Right kidney (tissue), 9 donors: ENCODE measurements at places on chromosomes 3 and 15.

DNA sequence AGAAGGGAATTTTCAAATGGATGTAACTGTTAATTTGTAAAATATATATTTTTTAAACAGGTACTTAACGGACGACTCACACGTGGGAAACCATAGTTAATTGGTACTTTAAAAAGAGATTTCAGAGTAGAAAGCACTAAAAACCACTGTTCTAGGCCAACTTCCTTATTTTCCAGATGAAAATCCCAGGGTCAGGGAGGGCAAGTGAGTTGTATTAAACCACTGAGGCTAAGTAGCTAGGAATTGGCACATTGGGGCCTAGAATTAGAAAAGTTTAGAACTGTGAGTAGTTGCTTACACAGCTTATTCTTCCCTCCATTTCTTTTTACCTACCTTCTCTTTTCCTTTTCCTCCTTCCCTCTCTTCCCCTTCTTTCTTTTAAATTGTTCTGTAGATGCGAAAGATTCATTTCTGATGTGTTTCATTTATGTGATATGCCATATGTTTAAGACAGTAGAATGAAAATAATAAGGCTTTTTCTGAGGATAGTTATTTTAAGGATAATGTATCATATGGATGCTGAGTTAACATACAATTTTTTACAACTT lies 4.1 kb upstream of the UTS2B start:
- no peak for DNase-seq

GRCh38 chr3:66372681-66373350 lies 128.0 kb downstream of the LRIG1 start:
- no peak for DNase-seq

- peak; percentile 57 for DNase-seq
These were observed 25.0 kb upstream of the GPR171 start for GRCh38 chr3:151227807-151228665.

DNA sequence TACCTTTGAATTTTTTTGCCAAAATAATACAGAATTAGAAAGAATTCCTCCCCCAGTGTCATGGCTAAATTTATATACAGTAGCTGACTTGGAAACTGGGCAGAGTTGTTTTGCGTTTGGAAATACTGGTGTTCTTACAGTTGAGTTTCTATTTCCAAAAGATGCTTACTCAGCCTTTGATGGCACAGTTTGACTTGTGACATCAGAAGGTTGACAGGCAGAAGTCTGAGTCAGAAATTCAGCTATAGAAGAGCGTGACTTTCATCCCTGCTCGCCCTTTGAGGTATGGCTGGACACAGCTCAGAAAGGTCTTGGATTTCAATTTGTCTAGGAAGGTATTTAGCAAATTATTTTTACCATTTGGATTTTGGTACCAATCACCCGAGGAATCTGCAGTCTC lies 175.8 kb downstream of the VGLL4 start:
- DNase-seq: no peak

DNA sequence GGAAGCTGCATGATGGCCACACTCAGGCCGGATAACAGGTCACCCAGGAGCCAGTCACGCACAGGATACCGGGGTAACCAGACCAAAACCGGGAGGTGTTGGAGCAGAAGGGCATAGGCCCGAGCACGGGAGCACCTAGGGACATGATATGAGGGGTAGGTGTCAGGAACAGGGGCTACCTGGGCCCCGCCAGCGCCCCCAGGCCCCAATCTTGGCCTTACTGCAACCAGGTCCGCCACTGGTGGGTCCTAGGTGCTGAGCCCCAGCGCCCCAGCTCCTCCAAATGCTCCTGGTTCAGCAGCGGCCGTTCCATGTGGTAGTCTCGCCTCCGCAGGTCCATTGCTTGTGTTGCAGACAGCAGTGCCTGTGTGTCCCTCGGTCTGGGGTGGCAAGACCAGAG lies 2.0 kb downstream of the SLC26A6 start:
- DNase-seq: no peak

DNA sequence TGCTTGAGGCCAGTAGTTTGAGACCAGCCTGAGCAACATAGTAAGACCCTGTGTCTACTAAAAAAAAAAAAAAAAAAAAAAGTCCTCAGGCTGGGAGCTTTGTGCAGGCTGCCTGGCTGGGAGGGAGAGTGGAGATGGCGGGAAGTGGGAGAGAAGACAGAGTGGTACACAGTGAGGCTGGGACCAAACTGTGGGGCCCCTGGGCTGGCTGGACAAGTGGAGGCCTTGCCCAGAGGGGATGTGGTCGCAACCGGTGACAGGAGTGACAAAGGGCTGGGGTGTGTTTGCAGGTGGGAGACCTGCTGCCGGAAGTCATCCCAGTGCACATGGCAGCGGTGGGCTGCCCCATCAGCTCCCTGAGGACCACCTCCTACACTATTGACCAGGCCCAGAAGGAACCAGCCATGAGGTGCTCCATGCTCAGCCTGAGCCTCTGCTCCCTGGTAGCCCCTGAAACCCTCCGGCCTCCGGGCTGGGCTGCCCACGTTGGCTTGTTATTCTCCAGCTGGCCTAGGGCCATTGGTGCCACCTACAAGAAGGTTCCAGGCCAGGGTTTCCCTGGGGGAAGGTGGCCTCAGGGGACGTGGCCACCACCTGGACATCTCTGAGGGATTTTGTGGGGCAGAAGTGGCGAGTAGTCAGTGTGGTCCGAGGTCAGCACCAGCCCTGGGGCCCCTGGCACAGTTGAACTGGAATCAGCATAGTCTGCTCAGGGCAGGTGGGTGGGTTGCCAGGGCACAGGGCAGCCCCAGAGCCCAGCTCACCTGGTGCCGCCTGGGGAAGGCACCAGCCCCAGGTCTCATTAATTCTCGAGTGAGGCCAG lies 22.7 kb downstream of the ACAA1 start:
- no peak for DNase-seq

- no peak for DNase-seq
These were observed 18.6 kb upstream of the AADAC start for GRCh38 chr3:151795276-151795675.
